ENCODE measurements at places on chromosomes 3 and 15.
A peak's percentile ranks its signal among the peaks of the same experiment; 100 is the strongest.

- no peak for DNase-seq
These were observed 32.5 kb upstream of the ZKSCAN7 start for GRCh38 chr3:44522494-44522933.

DNA sequence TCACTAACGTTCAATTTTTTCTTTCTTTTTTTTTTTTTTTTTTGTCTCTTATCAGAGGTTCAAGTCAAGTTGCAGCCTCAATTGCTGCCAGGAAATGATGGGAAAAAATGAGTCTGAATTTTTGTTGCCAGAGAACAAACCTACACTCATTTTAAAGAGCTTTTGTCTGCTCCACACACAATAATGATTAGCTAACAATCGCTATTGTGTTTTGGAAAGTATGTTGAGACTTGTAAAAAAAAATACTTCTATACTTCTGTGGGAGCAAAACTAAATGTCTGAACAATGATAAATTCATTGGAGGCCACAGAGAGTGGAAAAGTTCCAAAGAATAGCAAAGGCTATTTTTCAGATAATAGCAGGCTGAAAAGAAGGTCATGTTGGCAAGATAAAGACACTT is 176.3 kb upstream of the LMCD1 start:
- no peak for DNase-seq

GRCh38 chr3:181906338-181906737 is 194.6 kb downstream of the SOX2 start:
- DNase-seq = no peak

DNA sequence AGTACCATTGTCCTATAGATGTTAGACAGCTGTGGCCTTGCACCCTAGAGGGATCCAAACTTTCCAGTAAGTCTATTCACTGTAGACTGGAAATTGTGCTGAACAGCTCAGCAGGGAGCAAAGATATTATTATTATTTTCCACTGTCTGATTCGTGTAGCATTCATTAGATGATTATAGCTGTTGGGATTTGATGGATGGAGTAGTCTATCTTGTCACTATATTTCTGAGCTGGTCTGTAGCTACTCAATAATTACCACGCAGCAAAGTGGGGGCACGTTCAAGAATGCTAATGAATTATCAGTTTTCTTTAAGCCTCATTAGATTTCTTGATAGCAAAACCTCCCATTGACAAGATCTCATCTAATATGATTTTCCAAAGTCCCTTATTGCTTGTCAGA is 113.2 kb downstream of the RTP4 start:
- DNase-seq = no peak

- DNase-seq = no peak
These were observed 28.6 kb upstream of the ANKDD1A start for GRCh38 chr15:64883100-64883581.

DNA sequence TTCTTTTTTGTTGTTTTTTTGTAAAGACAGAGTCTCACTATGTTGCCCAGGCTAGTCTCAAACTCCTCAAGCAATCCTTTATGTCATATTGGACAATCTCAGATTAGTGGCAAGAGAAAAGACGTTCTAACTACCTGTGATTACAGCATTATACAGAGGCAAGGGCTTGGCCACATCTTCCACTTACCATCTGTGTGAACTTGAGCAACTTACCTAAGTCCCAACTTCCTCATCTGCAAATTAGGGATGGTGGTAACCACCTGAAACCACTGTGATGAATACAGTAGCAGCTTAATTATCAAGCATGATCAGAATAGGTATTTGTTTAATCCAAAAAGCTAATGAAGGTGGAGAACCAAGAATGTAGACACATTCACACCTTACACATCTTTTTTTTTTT is 16.1 kb downstream of the LRRC2 start:
- no peak for DNase-seq

DNA sequence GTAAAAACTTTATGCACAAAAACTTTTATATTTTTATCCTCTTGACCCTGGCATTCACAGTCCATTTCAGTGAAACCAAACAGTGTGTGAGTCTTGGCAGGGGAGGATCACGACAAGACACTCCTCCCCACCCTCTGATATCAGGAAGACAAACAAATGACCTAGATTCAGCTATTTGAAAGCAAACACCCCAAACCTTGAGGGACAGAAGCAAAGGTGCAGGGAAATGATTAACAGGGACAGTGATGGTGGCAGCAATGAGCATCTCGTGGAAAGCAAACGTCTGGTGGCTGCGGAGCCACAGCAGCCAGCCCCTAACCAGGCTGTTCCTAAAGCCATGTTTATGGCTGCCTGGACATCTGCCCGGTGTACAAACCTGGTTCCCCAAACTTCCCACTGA is 52.1 kb downstream of the FSIP1 start:
- DNase-seq = no peak

DNA sequence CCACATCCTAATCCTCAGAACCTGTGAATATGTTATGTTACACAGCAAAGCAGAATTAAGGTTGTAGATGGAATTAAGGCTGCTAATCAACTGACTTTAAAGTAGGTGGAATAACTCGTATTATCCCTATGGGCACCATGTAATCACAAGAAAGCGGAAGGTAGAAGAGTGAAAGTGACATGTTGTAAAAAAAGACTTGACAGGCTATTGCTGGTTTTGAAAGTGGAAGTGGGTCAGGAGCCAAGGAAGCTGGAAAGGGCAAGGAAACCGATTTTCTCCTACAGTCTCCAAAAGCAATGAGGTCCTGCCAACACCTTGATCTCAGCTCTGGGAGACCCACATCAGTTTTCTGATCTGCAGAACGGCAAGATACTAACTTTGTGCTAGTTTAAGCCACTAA is 6.6 kb downstream of the TP63 start:
- no peak for DNase-seq

GRCh38 chr3:172082269-172082668 is 42.9 kb downstream of the FNDC3B start:
- DNase-seq = no peak

GRCh38 chr15:39593656-39594445 is 13.0 kb downstream of the THBS1 start:
- no peak for DNase-seq

DNA sequence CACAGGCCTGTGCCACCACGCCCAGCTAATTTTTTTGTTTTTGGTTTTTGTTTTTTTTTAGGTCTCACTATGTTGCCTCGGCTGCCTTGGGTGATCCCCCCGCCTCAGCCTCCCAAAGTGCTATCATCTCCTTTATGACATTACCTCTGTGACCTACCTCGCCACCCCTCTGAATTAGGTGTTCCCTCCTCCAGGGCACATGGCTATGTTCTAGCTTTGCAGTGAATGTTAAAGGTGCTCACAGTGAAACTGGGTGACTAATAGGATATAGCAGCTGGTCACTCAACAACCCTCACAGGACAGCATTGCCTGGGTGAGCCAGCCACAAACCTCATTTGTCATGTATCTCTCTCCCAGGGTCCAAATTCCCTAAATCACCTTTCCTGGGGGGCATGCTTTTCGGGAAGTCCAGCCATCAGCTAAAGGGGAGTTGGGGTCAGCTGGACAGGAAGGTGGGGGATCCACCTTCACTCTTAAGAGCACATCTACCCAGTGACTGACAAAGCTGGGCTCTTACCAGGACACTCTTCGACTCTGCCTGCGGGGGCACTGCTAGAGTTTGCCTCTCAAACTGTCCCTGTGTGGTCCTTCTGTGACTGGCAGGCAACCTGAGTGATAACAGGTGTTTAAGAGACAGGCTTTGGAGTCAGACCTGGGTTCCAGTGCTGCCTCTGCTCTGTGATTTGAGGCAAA is 1.6 kb upstream of the TTLL3 start:
- no peak for DNase-seq

DNA sequence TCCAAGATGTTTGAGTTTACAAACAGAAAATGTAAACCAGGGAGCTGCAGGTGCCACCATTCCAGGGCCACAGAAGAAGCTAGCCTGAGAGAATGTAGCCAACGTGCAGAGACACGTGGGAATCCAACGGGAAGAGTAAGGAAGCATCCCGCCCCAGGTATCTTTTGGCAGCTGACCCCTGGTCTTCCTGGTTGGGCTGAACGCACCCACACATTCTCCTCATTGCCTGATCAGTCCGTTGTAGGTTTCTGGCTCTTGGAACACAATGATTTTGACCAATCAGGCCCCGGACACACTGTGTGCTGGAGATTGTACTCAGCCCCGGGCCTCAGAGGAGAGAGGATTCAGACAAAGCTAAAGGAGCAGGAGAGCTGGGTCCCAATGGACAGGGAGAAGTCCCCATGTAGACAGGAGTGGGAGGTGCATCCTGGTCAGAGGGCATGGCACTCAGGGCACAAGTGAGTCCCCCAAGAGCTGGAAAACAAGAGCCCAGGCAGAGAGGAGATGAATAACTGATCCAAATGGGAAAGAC is 102.3 kb downstream of the TPRA1 start:
- no peak for DNase-seq

DNA sequence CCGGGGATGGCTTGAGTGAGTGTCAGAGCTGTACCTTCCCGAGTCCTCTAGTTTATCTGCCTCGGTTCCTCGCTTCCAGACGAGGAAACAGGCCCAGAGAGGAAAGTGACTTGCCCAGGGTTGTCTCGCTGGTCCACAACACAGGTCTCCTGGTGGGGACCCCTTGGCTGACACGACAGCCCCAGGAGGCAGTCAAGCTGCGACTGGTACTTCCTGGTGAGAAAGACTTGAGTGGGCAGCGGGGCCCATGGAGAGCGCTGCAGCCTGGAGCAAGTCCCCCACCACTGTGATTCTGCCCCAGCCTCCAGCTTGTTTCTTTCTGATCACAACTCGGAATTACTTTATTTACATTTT is 600 bp upstream of the CHRNA5 start:
- no peak for DNase-seq

- no peak for DNase-seq
These were observed 125.1 kb downstream of the SNRK start for GRCh38 chr3:43411429-43411828.

- no peak for DNase-seq
These were observed 1.3 kb downstream of the MYRIP start for GRCh38 chr3:39810647-39811161.

GRCh38 chr15:45399381-45400212 is 21.3 kb upstream of the GATM start:
- peak; percentile 50 for DNase-seq

- no peak for DNase-seq
These were observed 79.0 kb upstream of the DCLK3 start for GRCh38 chr3:36843065-36844051.

- DNase-seq = peak; percentile 60
These were observed 9.3 kb downstream of the COLQ start for GRCh38 chr3:15512166-15512565.

DNA sequence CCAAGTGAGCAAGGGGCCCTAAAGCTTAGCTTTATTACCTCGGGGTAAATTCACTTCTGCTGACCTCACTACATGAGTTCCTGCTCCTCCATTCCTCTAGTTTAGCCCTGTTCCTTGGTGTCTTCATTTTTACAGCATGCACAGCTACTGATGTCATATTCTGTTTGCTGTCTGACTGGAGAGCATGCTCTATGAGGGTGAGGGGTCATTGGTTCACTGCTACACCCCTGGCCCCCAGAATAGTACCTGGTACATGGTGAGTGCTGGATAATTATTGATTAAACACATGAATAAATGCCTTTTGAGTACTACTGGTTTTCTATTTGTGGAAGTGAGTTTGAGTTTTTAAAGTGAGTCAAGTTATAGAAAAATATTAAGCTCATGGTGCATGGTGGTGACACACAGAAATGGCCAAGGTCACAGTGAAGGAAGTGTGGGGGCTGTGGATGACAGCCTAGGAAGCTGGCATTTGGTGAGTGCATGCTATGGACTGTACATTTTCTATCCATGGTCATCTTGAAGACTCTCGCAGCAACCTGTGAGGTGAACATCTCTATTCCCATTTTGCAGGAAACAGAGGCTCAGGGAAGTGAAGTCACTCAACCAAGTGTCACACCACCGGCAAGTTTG is 34.0 kb downstream of the RPLP1 start:
- DNase-seq = no peak

DNA sequence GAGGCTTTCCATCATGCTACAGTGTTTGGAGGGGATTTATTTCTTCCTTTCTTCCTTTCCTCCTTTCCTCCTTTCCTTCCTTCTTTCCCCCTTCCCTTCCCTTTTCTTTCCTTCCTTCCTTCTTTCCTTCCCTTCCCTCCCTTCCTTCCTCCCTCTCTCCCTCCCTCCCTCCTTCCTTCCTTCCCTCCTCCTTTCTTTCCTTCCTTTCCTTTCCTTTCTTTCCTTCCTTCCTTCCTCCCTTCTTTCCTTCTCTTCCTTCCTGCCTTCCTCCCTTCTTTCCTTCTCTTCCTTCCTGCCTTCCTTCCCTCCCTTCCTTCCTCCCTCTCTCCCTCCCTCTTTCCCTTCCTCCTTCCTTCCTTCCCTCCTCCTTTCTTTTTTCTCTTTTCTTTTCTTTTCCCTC is 127.2 kb downstream of the EPHA3 start:
- DNase-seq = no peak

DNA sequence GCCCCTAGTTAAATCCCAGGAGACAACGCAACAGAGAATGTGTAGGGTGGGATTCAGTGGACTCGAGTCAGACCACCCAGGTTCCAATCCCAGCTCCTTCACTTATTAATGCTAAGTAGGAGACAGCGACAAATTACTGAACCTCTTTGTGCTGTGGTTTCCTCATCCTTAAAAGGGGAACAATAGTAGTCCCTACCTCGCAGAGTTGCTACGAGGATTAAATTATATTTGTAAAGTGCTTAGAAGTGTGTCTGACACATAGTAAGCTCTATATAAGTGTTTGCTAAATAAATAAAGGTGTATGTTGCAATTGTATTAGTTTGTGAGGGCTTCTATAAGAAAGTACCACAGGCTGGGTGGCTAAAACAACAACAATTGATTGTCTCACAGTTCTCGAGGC is 58.0 kb upstream of the PPARG start:
- DNase-seq = no peak

DNA sequence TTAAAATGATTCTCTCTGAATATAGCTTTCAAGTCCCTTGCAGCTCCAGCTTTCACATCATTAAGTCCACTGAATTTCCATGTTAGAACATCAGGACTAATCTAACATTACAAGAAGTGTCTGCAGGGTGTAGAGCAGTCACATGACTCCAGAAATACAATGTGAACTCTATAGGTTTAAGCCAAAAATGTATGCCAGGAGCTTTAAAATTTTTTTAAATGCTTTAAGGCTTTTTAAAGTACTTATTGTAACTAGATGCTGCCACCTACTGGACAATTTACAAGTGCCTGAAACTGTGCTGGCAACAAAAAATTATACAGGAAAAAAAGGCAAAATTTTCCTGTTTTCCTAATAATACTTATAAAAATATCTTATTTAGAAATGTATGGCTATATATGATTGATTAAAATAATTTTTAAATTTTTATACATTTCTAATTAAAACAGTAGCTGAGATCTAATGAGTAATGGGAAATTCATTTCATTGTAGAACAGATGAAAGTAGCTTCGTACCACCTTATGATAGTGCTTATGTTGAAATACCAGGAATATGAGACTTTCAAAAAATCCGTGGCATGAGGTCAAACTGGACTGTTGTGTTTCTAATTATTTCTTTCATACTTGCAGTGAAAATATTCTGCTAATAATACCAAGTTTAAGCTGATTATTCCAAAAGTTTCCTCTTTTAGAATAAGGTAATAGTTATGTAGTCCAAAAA is 25.7 kb downstream of the FSIP1 start:
- DNase-seq = peak; percentile 27

GRCh38 chr3:195508185-195508584 is 34.9 kb downstream of the PPP1R2 start:
- no peak for DNase-seq
